ENCODE measurements at places on chromosomes 6 and 20. TPM values are rescaled to one million over a fixed set of nuclear protein-coding genes. Genes with fewer than 3 reads are reported as not detected.

The TNFAIP3 gene
- total RNA-seq = 39.7 TPM

The LPA gene
- not detected for total RNA-seq

The TAGAP gene
- total RNA-seq = 5.2 TPM

The HTR1B gene
- total RNA-seq = not detected

The LRRC1 gene
- total RNA-seq = 5.1 TPM

DNA sequence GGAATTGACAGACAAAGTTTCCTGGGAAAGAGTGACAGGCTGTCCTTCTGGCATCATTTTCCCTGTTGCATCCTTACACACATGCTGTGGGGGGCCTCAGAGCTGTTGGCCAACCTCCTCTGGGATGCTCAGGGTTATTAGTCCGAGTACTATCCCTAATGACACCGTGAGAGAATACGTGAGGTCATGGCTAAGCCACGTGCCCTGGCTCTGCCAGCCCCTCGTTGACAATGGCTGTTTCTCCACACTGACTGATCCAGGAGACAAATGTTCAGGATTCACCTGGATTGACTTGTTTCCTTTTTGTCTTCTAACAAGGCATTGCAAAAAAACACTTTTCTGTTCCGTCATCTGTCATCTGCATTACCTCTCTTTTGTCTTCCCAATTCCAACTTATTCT, 604.6 kb downstream of the TFAP2A start:
- H3K4me3 ChIP-seq = no peak overlapping the region
- H3K4me1 ChIP-seq = no peaks in the 10 kb centered on the region
- no peak for DNase-seq
- H3K27me3 ChIP-seq = no peaks in the 10 kb centered on the region

- no peak overlapping the region for H3K4me3 ChIP-seq
- H3K27ac ChIP-seq = no peak overlapping the region
- no peak for DNase-seq
- H3K4me1 ChIP-seq = no peaks in the 10 kb centered on the region
- H3K27me3 ChIP-seq = no peaks in the 10 kb centered on the region
Observed at GRCh38 chr6:161853657-161854056, 579.8 kb upstream of the AGPAT4 start.

- H3K27me3 ChIP-seq = no peaks in the 10 kb centered on the region
- no peaks in the 10 kb centered on the region for H3K4me1 ChIP-seq
- no peaks in the 10 kb centered on the region for H3K36me3 ChIP-seq
- no peak for DNase-seq
- no peak overlapping the region for H3K27ac ChIP-seq
Observed at GRCh38 chr6:170512249-170512648, 40.9 kb downstream of the PSMB1 start.

DNA sequence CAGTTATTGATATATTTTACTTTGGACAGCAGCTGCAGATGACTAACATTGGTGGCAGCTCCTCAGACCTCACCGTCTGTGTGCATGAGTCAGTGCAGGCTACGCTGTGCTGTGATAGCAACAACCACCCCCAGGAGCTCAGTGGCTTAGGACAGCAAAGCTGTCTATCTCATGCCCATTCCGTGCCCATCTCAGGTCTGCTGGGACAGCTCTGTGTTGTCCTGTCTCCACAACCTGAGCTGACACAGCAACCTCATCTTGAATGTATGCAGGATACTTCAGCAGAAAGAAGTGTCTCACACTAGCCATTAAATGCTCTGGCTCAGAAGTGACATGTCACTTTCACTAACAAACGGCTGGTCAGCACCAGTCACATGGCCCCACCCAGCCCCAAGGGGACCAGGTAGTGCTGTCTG, 47.7 kb downstream of the BANF2 start:
- DNase-seq = peak; percentile 17
- H3K27me3 ChIP-seq = no peaks in the 10 kb centered on the region
- H3K27ac ChIP-seq = no peak overlapping the region
- no peak overlapping the region for H3K4me3 ChIP-seq

DNA sequence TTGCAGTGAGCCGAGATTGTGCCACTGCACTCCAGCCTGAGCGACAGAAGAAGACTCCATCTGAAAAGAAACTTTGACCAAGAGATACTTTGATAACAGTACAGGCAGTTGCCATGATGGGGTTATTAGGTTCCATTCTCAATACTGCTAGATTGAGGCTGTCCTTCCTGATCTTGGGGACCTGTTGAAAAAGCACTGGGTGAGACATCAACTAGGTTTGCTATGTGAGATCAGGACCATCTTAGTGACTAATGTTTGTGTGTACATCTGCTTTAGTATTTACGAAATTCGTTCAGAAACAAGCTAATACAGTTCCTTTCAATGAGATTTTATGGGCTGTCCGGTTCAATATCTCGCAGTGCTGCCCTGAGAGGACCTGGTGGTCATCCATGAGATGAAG, 2.6 kb downstream of the DSE start:
- no peak overlapping the region for H3K4me3 ChIP-seq
- no peaks in the 10 kb centered on the region for H3K4me1 ChIP-seq
- H3K27me3 ChIP-seq = no peaks in the 10 kb centered on the region
- no peak for DNase-seq
- no peak overlapping the region for H3K27ac ChIP-seq

DNA sequence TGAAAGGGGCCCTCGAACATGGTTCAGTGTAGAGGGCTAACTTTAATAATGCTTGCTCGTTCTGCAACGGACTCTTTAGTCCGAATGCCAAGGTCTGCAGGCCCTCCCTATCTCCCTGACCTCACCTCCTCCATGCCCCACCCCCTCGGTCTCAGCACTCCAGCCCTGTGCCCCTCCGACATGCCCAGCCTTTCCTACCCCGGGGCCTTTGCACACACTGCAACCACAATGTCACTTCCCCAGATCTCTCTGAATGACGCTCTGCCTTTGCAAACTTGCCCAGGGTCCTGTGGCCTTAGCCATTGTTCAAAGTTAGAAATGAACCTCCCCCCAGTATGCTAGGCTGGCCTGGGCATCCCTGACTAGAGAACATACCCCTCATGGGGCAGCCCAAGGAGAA, 50.0 kb upstream of the NFATC2 start:
- no peak overlapping the region for H3K27ac ChIP-seq
- no peaks in the 10 kb centered on the region for H3K36me3 ChIP-seq
- no peak for DNase-seq
- H3K4me3 ChIP-seq = no peak overlapping the region
- no peaks in the 10 kb centered on the region for H3K4me1 ChIP-seq

DNA sequence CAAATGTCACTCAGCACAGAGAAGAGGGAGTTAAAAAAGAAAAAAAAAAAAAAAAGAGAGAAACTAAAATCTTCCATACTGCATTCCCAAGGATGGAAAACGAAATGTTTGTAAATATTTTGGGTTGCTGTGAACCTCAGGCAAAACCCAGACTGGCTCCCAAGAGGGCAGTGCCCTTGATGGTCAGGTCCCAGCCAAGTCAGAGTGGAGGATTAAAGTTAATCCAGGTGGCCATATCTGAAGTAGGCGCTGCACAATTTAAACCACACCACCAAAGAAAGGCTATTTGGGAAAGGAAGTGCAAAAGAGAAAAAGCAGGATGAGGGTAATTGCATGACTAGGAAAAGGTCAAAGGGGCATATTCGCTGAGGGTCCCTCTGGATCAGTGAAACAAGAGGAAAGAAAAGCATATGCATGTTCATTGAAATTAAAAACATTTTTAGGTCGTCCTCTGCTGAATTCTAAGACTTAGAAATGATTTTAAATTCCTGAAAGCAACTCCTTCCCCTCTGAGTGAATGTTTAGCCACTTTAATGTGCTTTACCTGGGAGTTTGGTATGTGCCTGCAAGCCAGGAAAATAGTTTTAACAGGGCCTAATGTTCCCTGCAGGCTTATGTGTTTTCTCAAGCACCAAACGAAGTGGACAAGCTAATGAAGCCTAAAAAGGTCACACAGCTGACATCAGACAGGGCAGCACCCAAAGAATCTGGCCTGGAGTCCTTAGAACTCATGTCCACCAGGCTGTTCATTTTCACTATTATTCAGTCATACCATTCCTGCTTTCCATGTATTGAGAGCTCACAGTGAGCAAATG, 159.1 kb downstream of the HACE1 start:
- H3K27ac ChIP-seq = no peak overlapping the region
- H3K4me3 ChIP-seq = no peak overlapping the region
- H3K4me1 ChIP-seq = no peaks in the 10 kb centered on the region
- no peaks in the 10 kb centered on the region for H3K27me3 ChIP-seq
- no peak for DNase-seq

DNA sequence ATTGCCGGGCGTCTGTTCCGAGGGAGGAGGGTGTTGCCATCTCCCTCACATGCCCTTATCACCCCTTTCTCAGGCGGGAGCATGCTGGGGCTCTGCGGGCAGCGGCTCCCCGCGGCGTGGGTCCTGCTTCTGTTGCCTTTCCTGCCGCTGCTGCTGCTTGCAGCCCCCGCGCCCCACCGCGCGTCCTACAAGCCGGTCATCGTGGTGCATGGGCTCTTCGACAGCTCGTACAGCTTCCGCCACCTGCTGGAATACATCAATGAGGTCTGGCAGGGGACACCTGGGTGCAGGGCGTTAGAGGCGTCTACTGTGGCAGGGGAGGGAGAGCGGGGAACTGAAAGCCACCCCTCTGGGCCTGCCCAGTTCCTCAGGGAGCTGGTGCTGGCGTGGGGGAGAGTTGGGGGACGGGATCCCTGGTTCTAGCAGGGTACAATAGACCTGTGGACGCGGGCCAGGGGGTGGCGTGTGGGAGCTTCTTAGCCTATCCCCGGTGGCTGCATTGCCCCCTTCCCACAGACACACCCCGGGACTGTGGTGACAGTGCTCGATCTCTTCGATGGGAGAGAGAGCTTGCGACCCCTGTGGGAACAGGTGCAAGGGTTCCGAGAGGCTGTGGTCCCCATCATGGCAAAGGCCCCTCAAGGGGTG, 697 bp downstream of the PPT2 start:
- peak overlapping the region; percentile 86 for H3K27ac ChIP-seq
- DNase-seq = peak; percentile 82
- H3K27me3 ChIP-seq = no peaks in the 10 kb centered on the region
- peaks cover 24% of the 10 kb centered on the region for H3K36me3 ChIP-seq
- peak overlapping the region; percentile 80 for H3K4me3 ChIP-seq

GRCh38 chr20:59078231-59078630, 35.6 kb upstream of the PRELID3B start:
- no peaks in the 10 kb centered on the region for H3K36me3 ChIP-seq
- peaks cover 25% of the 10 kb centered on the region for H3K4me1 ChIP-seq
- no peak for DNase-seq
- H3K27me3 ChIP-seq = no peaks in the 10 kb centered on the region
- H3K27ac ChIP-seq = no peak overlapping the region

- H3K4me1 ChIP-seq = no peaks in the 10 kb centered on the region
- no peak overlapping the region for H3K27ac ChIP-seq
- no peaks in the 10 kb centered on the region for H3K36me3 ChIP-seq
- H3K27me3 ChIP-seq = peaks cover 17% of the 10 kb centered on the region
- H3K4me3 ChIP-seq = no peak overlapping the region
- no peak for DNase-seq
Observed at GRCh38 chr6:3457710-3458602, 1.1 kb upstream of the SLC22A23 start.

- no peaks in the 10 kb centered on the region for H3K4me1 ChIP-seq
- no peak for DNase-seq
- no peaks in the 10 kb centered on the region for H3K27me3 ChIP-seq
- H3K4me3 ChIP-seq = no peak overlapping the region
Observed at GRCh38 chr6:9623228-9623832, 791.5 kb downstream of the TFAP2A start.

- H3K4me1 ChIP-seq = no peaks in the 10 kb centered on the region
- no peaks in the 10 kb centered on the region for H3K36me3 ChIP-seq
Observed at GRCh38 chr6:86942769-86943516, 5.6 kb downstream of the HTR1E start.

DNA sequence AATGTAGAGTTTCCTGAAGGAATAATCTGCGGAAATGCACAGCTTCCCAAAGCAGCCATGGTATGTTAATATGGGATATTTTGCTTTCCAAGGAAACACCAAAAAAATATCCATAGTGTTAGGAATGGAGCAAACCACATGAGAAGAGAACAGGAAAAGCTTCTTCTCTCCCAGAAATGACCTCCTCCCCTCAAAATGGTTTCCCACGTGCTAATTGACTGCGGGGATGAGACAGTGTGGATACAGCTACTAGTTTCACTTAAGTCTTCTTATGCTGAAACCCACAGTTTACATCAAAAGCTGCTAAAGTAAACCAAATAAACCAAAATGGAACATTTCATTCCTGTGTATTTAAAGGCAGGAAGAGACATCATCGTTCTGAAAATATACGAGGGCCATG, 69.4 kb downstream of the FYN start:
- H3K27ac ChIP-seq = no peak overlapping the region
- H3K4me1 ChIP-seq = no peaks in the 10 kb centered on the region
- no peaks in the 10 kb centered on the region for H3K36me3 ChIP-seq

- H3K36me3 ChIP-seq = no peaks in the 10 kb centered on the region
- no peaks in the 10 kb centered on the region for H3K4me1 ChIP-seq
- no peak overlapping the region for H3K4me3 ChIP-seq
- H3K27me3 ChIP-seq = 0 out of 2 replicates have a peak, but pooled peaks cover 4% of the 10 kb centered on the region
Observed at GRCh38 chr6:39471954-39472659, 149.6 kb upstream of the KCNK16 start.

DNA sequence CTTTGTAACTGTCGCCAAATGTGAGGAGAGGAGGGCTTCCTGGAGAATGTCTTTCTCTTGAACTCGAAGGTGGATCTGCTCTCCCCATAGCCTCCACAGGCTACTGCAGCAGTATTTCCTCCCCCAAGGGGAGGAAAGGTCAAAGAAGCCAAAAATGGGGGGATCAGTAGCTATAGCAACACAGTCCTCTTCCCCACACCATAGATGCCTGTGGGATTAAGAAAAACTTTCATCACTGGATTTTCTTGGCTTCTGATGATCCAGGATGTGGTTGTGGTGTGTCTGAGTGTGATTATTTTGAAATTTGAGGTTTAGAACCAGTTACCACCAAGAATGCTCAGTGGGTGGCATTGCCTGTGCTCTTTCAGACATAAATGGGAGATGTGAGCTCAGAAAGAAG, 140.1 kb upstream of the SPACA1 start:
- no peak overlapping the region for H3K4me3 ChIP-seq
- DNase-seq = peak; percentile 94
- peaks cover 27% of the 10 kb centered on the region for H3K4me1 ChIP-seq
- H3K27me3 ChIP-seq = no peaks in the 10 kb centered on the region
- H3K36me3 ChIP-seq = no peaks in the 10 kb centered on the region
- H3K27ac ChIP-seq = no peak overlapping the region

- no peak overlapping the region for H3K4me3 ChIP-seq
- peaks cover 69% of the 10 kb centered on the region for H3K4me1 ChIP-seq
- no peaks in the 10 kb centered on the region for H3K27me3 ChIP-seq
- peak; percentile 57 for DNase-seq
Observed at GRCh38 chr6:35014786-35015185, 125.7 kb downstream of the ANKS1A start.

GRCh38 chr6:139777202-139777970, 402.9 kb upstream of the CITED2 start:
- H3K4me3 ChIP-seq = no peak overlapping the region
- no peak for DNase-seq

DNA sequence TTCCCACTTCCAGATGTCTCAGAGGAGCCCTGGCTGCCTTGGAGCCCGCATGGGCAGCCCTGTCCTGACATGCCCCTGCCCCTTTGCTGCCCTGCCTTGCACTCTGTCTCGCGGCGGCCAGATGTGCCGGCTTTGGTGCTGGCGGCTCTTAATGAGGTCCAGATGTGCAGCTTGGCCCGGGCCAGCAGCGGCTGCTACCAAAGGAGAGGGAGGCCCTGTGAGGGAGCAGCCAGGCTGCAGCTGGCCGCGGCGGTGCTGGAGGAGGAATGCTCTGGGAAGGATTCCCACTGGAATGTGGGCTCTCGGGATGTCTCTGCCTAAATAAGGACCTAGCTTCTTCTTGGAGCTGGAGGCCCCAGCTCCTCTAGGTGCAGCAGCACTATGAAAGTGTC, 72.4 kb downstream of the FGD2 start:
- H3K4me3 ChIP-seq = no peak overlapping the region
- H3K4me1 ChIP-seq = no peaks in the 10 kb centered on the region
- peaks cover 9% of the 10 kb centered on the region for H3K27me3 ChIP-seq
- peak; percentile 25 for DNase-seq
